ENCODE measurements at places on chromosomes 16 and 17.

DNA sequence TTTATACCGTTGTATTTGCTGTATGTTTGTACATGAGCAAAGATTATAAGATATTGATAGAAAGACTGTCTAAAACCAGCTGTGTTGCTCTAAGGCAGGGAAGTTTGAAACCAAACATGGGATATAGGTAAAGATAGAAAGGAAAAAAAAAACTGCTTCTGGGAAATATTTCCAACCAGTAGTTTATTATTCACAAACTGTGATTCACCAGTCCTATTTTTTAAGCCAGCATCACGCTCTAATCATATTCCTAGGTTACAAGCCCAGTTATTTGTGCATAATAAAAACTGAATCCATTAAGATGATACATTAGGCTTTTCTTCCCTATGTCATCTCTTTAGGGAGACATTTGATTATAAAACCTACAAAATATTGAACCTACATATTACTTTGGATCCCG, 4.0 kb downstream of the ERN1 start:
- DNase-seq: no peak

DNA sequence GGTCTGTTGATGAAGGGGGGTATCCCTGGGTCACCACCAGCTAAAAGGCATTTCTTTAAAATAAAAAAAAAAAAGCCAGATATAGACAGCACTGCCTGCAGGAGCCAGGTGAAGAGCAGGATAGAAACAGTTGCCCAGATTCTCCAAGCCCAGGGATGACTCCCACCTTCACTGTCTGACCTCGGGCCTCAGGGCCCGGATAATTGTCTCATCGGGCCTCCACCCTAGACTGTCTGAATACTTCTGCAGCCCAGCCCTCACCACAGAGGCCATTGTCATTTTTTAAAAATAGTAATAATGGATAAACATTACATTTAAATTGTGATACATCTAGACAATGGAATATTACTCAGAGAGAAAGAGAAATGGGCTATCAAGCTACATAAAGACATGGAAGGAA, 92.8 kb upstream of the TNRC6C start:
- DNase-seq: no peak

- DNase-seq: peak; percentile 77
Observed at GRCh38 chr16:12229759-12230594, 253.4 kb downstream of the SNX29 start.

- no peak for DNase-seq
Observed at GRCh38 chr16:2071454-2072202, 23.8 kb downstream of the TSC2 start.
